ENCODE measurements at places on chromosomes 13 and 19. TPM values are rescaled to one million over a fixed set of nuclear protein-coding genes. Genes with fewer than 3 reads are reported as not detected.

- DNase-seq = no peak
Observed at GRCh38 chr13:79812070-79812850, 331.3 kb downstream of the NDFIP2 start.

DNA sequence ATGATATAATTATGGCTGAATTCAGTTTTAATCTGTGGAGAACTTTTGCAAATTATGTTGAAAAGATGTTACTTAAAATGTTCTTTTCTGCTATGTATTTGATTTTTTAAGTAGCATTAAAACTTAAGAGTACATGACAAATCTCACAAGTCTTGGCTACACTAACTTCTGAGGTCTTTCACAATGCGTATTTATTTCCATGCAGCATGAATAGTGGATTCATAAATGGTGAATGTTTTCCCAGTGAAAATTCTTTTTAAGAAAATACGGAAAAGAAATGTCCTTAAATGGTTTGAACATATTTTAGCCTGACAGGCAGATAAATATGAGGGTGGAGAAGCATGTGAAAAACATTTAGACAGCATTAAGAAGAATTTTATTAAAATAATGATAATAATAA is 30.2 kb downstream of the GARRE1 start:
- no peak for DNase-seq

CLDND2 gene
- polyA plus RNA-seq = not detected

SLC7A9 gene
- not detected for polyA plus RNA-seq

TRIP10 gene
- 42.1 TPM for polyA plus RNA-seq

Data from BJ (cell line).